Stimulated activated CD4-positive, alpha-beta T cell treated with anti-CD3 and anti-CD28 coated beads, Interleukin-1b, Interleukin-23, amount 100 ng/mL, for 1 hour (primary cell): ENCODE measurements at places on chromosomes 11 and 22.

- DNase-seq: no peak
Observed at GRCh38 chr22:30872285-30873041, 96.1 kb downstream of the MORC2 start.

GRCh38 chr11:44785856-44786607, 59.3 kb downstream of the TSPAN18 start:
- DNase-seq: no peak

GRCh38 chr11:854601-855329, 12.1 kb downstream of the TSPAN4 start:
- DNase-seq: no peak

- no peak for DNase-seq
Observed at GRCh38 chr11:1181853-1182535, 24.2 kb downstream of the MUC5AC start.

GRCh38 chr11:2178906-2179494, 7.4 kb upstream of the TH start:
- DNase-seq: no peak

DNA sequence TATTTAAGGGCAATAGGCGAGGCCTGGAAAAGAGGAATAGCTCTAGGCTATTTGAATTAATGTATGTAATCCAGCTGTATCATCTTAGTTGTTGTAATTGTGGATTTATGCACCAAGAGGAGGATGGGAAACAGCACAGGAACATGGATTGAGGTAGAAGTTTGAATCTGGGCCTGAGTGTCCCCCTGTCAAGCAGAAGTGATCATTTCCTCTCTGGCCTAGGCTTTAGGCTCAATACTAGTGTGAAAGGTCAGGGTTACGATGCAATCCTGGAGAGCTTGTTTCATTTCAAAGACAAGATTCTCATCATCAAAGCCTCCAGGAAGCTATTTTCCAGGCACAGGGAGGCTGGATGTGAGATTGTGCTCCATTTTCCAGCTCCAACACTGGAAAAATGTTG, 77.9 kb upstream of the HSD17B12 start:
- no peak for DNase-seq

- peak; percentile 60 for DNase-seq
Observed at GRCh38 chr11:11028017-11028692, 170.3 kb upstream of the ZBED5 start.

DNA sequence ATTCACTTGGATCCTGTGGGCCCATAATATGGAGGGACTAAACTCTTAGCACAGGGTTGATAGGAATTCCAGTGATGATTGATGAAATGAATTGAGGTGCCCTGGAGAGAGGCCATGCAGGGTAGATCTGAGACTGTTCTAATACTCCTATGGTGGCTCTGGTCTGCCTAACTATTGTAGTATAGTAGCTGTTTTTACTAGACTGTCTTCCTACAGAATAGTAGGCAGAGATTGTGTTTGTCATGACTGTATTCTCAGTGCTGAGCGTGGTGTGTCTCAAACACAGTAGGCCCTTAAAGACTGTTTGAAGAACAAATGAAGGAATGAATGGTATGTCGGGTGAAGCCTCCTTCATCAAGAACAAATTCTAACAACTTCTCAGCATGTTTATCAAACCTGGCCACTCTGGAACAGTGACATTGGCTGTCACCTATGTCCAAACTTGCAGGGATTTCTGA, 107.0 kb upstream of the SESN3 start:
- DNase-seq: no peak

DNA sequence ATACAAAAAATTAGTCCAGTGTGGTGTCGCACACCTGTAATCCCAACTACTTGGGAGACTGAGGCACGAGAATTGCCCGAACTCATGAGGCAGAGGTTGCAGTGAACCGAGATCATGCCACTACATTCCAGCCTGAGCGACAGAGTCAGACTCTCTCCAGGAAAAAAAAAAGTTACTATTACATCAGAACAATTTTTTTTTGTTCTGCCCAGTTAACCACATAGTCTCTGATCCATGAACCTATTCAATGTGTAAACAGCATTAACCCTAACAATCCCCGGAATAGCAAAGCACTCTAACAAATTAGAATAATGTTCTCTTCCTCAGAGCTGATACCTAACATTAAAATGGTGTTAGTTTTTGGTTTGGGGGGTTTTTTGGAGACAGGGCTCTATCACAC, 4.6 kb downstream of the NARS2 start:
- DNase-seq: no peak

- DNase-seq: no peak
Observed at GRCh38 chr22:50525858-50526107, 385 bp upstream of the SCO2 start.

GRCh38 chr11:6602096-6602940, 1.1 kb downstream of the RRP8 start:
- DNase-seq: no peak

GRCh38 chr22:50361688-50362087, 18.6 kb downstream of the PPP6R2 start:
- no peak for DNase-seq

GRCh38 chr11:1879342-1879940, 12.3 kb downstream of the PRR33 start:
- no peak for DNase-seq

DNA sequence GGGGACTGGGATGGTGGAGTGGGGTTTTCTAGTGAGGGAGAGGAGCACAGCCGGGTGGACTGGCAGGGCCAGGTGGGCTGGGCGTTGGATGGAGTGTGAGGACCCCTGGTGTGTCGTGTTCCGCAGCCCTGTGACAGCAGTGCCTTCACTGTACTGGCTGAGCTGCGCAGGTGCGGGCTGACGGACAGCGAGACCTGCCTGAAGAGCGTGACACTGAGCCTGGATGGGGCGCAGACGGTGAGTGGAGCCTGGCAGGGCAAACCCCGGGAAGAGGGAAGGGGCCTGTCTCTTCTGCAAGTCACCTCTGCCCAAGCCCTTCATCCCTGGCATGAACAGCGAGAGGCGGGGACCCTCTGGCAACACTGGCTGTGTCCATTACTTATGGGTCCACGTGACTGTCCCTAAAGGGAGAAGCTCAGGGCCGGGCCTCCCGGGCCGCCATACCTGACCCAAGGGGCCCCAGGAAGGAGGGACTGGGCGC, 10.0 kb downstream of the MUC5AC start:
- DNase-seq: no peak

DNA sequence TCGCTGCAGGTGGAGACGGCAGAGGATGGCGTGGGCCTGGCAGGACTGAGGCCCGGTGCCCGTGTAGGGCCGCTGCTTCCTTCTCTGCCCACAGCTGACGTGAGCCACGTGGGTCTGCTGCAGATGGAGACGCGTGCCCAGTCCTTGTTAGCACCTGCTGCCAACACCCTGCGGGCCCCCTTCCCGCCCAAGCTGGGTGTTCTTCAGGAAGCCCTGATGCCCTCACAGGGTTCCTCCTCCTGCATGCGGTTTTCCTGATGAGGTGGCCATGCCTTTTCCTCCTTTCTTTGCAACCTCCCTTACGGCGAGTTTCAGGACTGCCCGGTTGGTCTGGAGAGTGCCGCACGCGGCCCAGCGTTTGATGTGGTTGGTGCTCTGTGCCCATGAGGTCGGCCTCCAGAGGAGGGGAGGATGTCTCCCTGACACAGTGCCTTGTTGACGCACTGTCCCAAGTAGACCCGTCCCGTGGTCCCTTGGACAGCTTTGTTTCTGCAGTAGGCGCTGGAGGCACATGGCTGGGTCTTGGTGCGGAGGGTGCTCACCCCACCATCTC, 44.7 kb downstream of the AP2A2 start:
- DNase-seq: no peak

DNA sequence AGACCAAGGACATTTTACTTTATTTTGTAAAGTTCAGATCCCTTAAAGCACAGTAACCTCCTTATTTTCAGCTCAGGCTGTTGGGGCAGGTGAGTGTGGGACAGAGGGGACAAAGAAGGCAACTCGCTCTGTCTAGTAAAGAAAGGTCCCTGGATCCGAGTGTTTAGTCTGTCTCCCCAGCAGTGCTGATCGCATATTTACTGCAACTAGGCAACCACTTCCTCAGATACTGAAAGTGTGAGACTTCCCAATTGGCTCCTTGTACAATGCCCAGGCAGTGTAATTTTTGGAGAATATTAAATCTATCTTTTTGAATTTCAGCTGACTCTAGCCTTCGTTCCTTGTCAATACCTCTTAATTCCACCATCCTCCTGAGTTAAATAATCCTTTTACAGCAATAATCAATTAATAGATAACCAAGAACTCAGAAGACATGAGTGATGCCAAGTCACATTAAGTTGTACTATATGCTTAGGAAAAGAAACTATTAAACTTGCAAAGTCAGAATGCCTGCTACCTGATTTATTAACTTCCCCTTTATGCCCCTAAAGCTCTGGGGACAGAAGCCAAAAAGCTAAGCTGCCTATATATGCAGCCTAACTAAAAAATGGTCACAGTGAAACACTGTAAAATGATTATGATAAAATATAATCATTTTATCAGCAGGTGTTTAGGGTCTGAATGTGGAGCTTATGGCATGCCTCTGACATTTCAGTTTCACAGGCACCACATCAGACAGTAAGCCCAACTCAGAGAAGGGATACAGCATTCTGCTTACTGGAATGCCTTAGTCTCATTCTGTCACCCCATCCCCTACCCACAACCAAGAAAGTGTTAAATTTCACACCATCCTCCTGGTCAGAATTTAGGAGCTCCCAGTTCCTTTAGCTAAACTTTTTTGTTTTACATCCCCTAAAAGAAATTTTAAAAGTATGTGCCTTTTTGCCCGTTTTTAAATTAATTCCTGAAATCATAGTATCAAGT, 138.7 kb downstream of the TRIM44 start:
- no peak for DNase-seq

- no peak for DNase-seq
Observed at GRCh38 chr11:91158891-91159537, 936.2 kb upstream of the CHORDC1 start.

DNA sequence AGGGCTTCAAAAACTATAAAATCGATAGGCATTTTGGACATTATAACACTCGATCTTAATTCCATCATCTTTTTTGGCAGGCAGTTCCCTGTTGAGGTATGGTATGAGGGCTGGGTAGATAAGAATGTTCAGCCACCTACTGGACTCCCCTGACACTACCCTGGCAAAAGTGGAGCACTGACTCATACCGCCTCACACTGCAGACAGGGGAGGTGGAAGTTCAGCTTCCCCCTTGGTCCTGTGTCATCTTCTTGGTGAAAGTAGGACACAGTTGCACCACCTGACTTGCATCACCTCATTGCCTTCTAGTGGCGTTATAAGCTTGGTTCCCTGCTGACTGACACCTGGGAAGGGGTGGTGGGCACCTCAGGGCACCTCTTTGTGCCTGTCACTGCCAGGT, 30.4 kb downstream of the PAAF1 start:
- DNase-seq: no peak

GRCh38 chr22:23168391-23169042, 11.8 kb upstream of the BCR start:
- DNase-seq: no peak

- no peak for DNase-seq
Observed at GRCh38 chr11:1978720-1979473, 18.7 kb downstream of the H19 start.
